ENCODE measurements at places on chromosomes 13 and 19.

- DNase-seq = no peak
Observed at GRCh38 chr19:10368101-10368803, 12.1 kb downstream of the TYK2 start.

GRCh38 chr13:97723655-97724054 is 229.8 kb upstream of the IPO5 start:
- DNase-seq = no peak

DNA sequence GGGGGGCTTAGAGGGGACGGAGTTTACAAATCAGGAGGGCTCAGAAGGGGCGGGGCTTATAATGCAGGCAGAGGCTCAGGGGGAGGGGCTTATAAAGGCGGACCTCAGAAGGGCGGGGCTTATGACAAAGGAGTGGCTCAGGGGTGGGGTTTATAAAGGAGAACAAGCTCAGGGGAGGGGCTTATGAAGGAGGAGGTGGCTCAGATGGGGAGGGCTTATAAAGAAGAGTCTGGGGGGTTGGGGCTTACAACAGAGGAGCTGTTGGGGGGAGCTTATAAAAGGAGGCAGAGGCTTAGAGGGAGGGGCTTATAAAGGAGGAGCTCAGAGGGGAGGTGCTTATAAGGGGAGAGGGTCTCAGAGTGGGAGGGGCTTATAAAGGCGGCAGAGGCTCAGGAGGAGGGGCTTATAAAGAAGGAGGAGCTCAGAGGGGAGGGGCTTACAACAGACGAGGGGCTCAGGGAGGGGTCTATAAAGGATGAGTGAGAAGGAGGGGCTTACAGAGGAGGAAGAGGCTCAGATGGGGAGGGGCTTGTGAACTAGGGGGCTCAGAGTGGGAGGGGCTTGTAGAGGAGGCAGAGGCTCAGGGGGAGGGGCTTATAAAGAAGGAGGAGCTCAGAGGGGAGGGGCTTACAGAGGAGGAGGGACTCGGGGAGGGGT is 1.0 kb downstream of the SMIM24 start:
- DNase-seq = no peak

GRCh38 chr19:1510442-1510806 is 2.4 kb downstream of the ADAMTSL5 start:
- no peak for DNase-seq

DNA sequence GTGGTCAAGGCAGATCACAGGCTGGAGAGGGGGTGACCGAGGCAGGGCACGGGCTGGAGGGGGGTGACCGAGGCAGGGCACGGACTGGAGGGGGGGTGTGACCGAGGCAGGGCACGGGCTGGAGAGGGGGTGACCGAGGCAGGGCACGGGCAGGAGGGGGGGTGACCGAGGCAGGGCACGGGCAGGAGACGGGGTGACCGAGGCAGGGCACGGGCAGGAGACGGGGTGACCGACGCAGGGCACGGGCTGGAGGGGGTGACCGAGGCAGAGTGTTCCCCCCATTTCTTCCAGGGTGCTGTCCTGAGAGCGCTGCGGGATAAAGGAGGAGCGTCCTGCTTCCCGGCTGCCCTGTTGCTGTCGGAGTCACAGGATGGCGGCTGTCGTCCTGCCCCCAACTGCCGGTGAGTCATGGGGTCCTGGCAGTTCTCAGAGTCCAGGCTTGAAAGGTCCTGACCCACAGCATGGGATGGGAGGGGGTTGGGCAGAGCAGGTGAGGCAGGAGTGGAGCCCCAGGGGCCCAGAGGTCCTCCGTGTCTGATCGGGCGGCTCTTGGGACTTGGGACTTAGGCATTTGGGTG is 5.3 kb downstream of the ZNF557 start:
- no peak for DNase-seq

- no peak for DNase-seq
Observed at GRCh38 chr13:35917252-35917941, 213.8 kb downstream of the DCLK1 start.

DNA sequence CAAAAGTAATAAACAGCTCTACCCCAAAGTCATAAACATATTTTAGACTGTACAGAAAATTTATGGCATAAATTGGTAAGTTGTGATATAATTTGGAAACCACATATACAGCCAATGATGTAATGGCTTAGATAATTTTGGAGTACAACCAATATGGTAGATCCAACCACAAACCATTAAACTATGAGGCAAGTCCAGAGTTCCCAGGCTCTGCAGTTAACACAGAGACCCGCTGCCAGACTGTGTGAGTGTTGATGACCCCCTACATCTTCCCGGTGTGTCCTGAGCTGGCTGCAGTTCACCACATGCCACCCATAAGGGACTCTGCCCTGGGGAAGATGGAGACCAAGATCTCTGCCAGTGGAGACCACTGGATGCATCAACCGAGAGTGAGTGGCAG is 9.9 kb upstream of the SERPINE3 start:
- no peak for DNase-seq

- no peak for DNase-seq
Observed at GRCh38 chr19:10643172-10643967, 10.8 kb upstream of the ILF3 start.

DNA sequence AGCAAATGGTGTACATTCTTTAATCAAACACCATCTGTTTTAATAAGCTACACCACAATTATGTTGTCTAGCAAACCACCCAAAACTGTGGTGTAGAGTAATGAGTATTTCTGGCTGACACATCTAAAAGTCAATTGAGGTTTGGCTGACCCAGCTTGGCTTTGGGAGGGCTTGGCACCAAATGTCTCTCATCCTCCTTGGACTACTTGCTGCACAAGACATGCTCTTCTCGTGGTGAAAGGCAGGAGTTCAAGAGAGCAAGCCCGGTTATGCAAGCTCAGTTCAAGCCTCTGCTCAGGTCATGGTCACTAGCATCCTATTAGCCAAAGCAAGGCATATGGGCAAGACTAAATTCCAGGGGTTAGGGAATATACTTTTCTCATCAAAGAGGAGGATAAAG is 37.1 kb downstream of the LACC1 start:
- DNase-seq = no peak

DNA sequence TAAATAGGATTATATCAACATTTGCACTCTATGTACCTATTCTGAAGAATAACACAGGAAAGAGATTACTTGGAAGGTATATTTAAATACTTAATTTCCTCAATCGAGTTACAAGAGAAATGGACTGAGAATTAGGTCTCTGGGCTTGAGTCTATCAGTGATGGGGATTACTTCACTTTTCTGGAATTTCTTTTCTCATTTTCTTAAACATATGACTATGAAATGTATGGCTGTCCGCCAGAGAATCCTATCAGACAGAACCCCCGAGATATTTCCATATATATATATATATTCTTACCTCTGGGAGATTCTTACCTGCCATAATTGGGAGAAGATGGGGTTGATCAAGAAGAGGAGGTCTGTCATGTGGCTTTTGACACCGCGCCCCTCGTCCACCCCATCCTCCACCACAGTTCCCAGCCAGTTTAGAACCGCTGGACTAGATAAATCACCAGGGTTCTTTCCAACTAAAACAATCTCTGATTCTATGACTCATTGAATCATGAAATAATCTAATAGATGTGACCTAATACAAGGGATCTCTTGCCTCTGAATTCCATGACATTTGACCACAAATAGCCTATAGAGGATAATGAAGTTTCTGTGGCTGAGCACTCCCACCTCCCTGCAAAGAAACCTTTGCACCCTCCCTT is 231.3 kb downstream of the TBC1D4 start:
- DNase-seq = no peak

DNA sequence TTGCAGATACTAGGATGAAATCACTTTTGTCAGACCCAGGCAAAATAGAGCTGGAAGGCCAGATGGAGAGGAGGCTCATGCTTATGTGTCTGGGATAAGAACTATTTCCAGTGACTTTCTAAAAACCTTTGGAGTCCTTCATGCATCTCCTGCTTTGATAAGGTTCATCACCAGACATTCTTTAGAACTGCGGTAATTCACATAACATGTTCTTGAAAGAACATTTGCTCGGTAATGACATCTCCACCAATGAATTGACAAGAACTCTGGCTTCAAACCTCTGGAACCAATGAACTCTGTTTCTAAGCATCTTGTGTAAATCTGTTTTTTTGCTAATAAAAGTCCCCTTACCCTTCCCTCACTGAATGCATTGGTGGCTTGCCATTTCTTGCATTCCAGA is 112.0 kb upstream of the KL start:
- DNase-seq = no peak

GRCh38 chr19:46324277-46324676 is 22.6 kb upstream of the PPP5C start:
- no peak for DNase-seq

- no peak for DNase-seq
Observed at GRCh38 chr13:46654951-46655350, 102.0 kb downstream of the LRCH1 start.

GRCh38 chr19:2040647-2041432 is 10.2 kb downstream of the MKNK2 start:
- DNase-seq = no peak

- DNase-seq = no peak
Observed at GRCh38 chr13:66369666-66370065, 860.5 kb downstream of the PCDH9 start.

- DNase-seq = no peak
Observed at GRCh38 chr13:24943136-24943535, 152.8 kb upstream of the PABPC3 start.

Data from putamen (tissue), 1 donor.